ENCODE measurements at places on chromosomes 1 and 21.

DNA sequence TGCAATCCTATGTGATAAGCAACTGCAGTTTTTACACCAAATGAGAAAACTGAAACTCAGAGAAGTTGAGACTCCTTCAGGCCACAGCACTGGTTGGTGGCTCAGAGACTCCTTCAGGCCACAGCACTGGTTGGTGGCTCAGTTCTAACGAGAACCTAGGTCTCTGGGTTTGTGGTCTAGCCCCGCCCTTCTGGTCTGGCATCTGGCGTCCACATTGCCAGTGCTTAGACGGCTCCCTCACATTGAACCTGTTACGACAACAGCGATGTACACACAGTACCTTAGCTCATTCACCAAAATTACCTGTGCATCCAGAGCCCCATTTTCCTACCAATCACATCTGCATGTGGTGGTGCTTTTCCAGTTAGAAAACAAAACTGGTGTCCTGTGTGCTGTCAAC is 66.1 kb downstream of the NID1 start:
- no peak for DNase-seq

DNA sequence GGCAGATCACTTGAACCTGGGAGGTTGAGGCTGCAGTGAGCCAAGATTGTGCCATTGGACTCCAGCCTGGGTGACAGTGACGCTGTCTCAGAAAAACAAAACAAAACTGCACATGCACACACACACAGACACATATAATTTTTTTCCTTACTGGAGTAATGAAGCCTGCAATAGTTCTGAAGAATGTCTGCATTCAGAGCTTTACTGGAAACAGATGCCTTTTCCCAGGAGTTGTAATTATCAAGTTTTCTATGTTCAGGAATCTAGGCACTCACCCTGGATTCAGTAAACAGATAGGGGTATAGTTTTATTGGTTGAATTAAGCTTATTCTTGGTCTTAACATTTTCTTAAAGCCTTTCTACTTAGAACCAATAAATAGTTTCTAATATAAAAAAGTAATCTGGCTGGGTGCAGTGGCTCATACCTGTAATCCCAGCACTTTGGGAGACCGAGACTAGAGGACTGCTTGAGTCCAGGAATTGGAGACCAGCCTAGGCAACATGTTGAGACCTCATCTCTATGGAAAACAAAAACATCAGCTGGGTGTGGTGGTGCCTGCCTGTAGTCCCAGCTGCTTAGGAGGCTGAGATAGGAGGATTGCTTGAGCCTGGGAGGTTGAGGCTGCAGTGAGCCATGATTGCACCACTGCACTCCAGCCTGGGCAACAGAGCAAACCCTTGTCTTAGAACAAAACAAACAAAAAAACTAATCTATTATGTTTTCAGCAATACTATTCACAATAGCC is 15.8 kb downstream of the SPEN start:
- DNase-seq: no peak

DNA sequence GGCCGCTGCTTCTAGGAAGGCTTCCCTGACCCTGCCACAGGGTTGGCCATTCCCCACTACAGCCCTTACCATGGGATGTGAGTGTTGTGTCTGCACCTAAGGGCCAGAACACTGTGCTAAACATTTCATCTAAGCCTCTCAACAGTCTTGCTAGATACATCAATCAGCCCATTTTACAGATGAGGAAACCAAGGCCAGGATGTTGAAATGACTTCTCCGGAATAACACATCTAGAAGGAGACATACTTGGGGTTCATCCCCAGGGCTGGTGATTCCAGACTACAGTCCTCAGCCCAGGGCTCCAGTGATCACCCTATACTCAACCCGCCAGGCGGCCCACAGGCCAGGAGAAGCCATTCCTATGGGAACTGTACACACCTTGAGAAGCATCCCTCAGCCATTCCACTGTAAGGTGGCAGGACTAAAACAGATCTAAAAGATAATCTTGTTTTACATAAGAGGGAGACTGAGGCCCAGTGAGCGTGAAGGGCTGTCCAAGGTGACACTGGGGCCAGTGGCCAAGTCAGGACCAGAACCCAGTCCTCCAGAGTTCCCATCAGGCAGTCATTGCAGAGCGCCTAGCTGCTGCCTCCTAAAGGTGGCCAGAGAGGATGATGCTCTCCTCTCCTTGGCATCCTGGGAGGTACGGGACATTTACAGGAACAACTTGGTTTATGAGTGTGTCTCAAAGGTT is 119.5 kb downstream of the GLIS1 start:
- no peak for DNase-seq

- no peak for DNase-seq
Measured at GRCh38 chr21:32356874-32357395, 35.9 kb downstream of the URB1 start.

DNA sequence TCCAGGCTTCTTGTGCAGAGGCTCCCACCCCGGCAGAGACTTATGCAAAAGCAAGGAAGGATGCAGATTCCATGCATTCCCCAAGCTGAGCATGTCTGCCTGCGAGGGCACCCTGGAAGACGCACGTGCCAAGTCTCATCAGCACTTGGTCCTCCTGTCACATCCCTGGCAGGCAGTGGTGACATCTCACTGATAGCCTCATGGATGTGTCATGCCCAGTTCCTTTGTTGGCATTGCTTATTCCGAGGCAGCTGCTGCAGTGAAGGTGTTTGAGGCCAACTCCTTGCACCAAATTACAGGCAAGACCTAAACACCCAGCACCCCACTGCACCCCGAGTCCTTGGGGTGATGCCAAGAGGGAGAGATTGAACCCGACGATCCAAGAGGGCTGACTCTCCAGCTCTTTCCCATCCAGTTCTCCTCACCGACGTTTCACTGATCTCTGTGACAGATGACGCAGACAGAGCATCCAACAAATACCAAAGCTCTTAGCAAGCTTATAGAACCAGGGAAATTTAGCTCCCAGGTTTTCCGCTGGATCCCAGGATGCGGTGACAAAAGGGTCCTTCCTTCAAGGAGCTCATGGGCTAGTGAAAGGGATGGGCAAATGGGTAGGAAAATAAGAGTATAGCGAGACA is 611.1 kb downstream of the AJAP1 start:
- DNase-seq: no peak

DNA sequence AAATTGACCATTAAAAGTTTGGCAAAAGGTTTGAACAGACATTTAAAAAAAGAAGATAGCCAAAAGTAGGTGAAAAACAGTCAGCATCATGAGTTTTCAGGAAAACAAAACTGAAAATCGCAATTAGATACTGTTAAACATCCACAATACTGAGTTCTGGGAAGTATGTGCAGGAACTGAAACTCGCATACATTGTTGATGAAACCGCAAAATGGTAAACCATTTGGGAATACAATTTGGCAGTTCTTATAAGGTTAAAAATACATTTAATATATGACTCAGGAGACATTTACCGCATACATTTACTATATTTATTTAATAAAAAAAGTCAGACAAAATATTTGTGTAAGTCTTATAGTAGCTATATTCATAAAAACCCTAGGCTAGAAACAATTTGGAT is 393.2 kb downstream of the COL11A1 start:
- DNase-seq: no peak

- no peak for DNase-seq
Measured at GRCh38 chr1:44854970-44855369, 11.9 kb upstream of the PTCH2 start.
